ENCODE measurements at places on chromosomes 3 and 15. TPM values are rescaled to one million over a fixed set of nuclear protein-coding genes. Genes with fewer than 3 reads are reported as not detected.

The CADM2 gene
- 1.1 TPM for total RNA-seq

The PSMA4 gene
- total RNA-seq, result 157 TPM

DNA sequence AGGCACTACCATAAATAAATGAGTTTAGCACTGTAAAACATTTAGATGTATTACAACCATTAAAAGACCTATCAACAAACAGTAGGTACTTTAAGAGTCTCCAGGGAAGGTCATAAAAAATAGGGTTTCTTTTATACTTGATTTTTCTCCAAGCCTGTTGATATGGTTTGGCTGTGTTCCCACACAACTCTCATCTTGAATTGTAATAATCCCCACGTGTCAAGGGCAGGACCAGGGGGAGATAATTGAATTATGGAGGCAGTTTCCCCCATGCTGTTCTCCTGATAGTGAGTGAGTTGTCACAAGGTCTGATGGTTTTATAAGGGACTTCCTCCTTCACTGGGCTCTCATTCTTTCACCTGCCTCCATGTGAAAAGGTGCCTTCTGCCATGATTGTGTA is 468.9 kb upstream of the UBE2E2 start:
- no peak for DNase-seq

The TCTA gene
- total RNA-seq, result 39.5 TPM

DNA sequence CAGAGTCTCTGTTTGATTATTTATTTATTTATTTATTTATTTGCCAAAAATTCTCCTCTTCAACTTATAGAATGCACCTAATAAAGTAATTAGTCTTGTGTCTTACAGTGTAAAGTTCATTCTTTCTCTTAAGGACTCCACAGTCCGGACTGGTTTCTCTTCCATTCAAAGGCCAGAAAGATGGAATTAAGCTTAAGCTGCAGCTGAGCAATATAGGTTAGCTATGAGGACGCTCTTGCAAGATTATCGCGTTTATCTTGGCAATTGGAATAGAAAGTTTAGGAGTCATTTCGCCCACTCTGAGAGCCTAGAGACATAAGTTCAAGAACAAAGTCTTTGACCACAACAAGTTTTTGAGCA is 15.0 kb downstream of the TAGLN3 start:
- DNase-seq, result no peak

The POTEB2 gene
- total RNA-seq, result not detected

DNA sequence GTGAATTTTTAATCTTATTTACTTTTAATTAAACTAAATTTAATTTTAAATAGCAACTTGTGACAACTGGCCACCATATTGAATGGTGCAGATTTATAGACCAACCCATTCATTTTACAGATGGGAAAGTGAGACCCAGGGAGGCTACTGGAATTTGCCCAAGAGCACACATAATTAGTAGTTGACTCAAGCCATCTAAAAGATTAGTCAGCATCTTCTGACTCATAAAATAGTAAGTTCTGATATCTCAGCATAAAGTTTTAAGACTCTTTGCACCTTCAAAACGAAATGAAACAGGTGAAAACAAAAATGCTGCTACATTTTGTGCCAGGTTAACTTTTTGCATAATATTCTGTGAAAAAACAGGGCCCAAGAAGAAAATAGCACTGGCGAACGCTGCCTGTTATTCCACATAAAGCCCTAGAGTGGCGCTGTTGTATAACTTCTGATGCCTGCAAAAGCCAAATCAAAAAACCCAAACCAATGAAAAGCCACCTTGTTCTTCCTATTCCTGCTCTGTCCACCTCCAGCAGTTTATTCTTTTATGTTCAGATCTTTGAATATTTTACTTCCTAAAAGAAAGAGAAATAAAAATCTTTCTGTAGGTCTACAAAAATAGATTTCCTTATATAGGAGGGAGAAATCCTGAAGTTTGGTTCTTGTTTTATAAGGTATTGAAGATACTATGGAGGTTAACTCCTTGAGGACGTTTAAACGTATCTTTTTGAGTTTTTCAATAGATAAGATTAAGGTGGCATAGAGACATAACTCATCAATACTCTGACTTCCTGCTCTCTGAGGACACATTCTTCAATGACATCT is 62.8 kb downstream of the OTOL1 start:
- DNase-seq, result no peak

GRCh38 chr15:77251662-77252061 is 168.2 kb downstream of the PEAK1 start:
- DNase-seq, result no peak

GRCh38 chr15:72047020-72047419 is 70.9 kb downstream of the MYO9A start:
- no peak for DNase-seq

The CEP152 gene
- 7.8 TPM for total RNA-seq

DNA sequence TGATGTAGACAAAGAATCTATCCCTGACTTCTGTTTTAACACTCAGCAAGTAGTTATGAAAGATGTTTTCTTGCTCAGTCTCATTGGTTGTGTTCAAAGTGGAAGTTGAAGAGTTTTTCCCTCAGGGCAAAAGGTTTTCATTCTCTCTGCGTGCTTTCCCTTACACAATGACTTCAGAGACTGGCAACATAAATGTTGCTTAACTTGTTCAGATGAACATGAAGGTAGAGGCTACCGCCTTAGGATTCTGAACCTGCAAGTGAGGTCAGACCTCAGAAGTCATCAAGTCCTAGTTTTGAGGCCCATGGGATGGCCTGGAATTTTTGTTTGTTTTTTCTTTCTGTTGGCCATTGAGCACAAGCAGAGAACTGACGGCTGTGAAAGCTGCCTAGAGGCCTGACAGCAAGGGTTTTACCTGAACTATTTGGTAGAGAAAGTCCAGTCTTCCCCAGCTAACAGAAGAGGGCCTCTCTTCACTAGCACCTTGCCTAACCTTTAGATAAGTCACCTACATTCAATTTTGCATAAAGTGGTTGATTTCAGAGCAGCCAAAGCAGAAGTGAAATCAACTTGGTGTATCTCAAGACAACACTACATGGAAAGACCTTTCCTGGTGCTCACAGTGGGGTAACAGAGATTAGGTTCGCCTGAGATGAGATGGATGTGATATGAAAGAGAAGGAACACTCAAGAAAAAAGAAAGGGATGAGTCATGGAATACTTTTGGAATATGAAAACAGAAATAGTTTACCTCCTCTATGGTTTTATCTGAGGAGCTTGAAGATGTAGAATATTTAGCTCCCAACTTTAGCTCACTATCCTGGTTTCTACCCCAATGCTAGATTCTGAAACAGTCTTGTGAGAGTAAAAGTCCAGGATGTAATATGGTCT is 53.6 kb upstream of the AP4E1 start:
- no peak for DNase-seq

- DNase-seq, result no peak
Observed at GRCh38 chr3:42892169-42892568, 13.8 kb upstream of the ZNF662 start.

GRCh38 chr3:129277829-129278271 is 820 bp upstream of the HMCES start:
- no peak for DNase-seq

The DPPA4 gene
- total RNA-seq, result not detected

The LMAN1L gene
- 0.40 TPM for total RNA-seq

GRCh38 chr15:101560722-101561583 is 71.4 kb upstream of the PCSK6 start:
- DNase-seq, result no peak
